HuH-7 (cell line): ENCODE measurements at places on chromosomes 12 and 14.
A peak's percentile ranks its signal among the peaks of the same experiment; 100 is the strongest.

GRCh38 chr12:45532113-45532512 lies 197.4 kb upstream of the ARID2 start:
- no peak for DNase-seq

- no peak for DNase-seq
Measured at GRCh38 chr14:40204441-40205175, 772.4 kb upstream of the FBXO33 start.

DNA sequence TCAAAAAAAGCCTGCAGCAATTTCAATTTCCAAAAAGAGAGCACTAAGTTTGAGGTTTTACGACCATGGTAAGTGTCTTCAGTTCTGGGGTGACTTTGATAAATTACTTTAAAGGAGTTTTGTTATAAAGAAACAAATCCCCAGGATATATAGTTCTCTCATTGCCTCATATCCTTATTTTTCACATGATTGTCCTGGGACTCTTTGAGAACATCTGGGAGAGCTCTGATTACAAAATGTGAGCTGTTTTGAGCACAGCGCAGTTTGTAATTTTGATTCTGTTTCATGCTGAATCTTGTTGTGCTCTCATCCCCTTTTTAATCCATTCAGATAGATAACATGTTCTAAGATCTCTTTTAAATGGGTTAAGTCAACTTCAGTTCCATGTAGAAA lies 67.7 kb upstream of the DCN start:
- no peak for DNase-seq

DNA sequence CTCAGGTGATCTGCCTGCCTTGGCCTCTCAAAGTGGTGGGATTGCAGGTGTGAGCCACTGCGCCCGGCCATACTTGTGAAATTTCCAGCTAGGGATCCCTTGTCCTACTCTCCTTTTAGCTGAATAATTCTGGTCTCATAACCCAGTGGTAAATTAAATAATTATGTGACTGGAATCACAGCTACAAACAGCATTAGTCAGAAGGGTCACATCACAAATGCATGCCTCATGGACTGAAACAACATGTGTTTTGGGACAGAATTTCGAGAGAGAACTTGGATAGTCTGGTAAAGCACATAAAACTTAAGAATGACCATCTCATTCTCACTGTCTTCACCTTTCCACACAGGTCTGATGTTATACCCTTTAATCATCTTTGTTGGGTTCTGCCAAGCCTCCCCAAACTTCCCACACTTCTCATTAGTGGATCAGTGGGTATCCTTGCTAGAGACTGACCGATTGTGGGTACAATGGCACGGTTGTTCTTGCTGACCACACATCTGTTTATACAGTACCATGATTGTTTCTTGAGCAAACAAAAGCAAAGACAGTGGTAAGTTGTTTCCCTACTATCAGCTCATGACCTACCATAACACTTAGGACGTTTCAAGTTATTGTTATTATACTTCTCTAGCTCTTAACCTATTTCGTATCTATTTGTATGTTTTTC lies 5.1 kb downstream of the GPRC5D start:
- peak; percentile 58 for DNase-seq

DNA sequence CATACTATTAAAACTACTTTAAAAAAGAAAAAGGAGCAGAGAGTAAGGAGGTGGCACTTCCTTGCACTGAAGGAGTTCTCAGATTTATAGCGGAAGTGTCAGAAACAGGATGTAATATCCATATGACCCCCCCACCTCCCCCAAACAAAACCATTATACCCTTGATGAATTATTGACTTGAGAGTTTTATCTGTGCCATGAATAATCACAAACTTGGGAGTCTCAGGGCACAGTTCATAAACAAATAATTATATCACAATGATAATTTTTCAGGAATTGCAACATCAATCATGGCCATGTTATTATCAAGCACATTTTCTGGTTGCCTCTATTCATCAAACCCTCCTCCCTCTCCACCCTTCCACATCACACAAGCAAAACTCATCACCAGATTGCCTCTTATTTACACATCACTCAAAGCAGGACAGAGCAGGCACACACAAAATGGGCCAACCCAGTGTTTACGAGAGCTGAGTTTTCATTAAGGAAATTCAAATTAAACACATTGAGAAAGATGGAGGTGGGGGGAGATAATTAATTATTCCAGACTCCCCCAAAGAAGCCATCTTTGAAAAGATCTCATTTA lies 141.4 kb downstream of the EGLN3 start:
- no peak for DNase-seq

- DNase-seq, result peak; percentile 20
Measured at GRCh38 chr14:24734917-24735500, 101.0 kb upstream of the GZMB start.

DNA sequence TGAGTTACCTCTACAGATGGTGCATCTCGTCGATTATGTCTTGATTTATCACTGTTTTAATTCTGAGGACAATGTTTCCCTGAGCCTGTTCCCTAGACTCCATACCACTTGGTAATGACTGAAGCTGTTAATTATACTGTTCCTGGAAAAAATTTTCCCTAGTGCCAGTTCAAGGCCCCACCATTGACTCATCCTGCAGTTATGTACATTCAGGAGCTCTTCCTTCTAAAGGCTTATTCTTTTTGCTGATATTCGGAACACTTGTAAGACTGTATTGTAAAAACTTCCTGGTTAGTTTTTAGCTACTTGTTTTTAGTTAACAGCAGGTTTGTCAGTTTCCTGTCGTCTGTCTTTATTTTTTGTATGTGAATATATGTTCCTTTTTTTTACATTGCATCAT lies 30.4 kb upstream of the PPP2R5E start:
- no peak for DNase-seq

DNA sequence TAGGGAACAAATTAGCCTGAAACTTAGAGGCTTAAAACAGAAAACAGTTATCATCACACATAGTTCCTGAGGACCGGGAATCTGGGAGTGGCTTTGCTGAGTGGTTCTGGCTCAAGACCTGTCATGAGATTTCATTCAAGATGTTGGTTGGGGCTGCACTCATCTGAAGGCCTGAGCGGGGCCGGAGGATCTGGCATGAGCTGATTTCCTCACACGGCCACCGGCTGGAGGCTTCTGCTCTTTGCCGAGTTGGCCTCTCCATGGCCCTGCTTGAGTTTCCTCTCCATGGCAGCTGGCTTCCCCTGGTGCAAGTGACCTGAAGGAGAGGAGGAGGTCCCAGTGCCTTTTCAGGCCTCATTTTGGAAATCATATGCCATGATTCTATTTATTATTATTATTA lies 128.1 kb downstream of the PAPOLA start:
- no peak for DNase-seq

DNA sequence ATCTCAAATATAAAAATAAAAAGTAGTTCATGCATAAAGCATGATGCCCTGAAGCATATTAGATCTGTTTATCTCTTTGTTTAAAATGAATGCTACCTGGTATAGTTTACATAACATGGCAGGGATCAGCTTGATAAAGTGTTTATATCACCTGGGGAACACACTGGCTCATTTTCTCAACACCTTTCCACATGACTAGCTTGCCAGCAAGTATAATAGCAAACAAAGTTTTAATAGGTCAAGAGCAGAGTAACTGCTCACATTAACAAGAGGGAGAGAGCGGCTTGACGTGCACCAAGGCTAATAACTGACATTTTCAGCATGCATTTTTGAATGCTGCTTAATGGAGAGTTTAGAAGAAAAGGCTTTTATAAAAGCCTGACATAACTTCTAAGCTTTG lies 246.4 kb downstream of the EGLN3 start:
- DNase-seq, result no peak

DNA sequence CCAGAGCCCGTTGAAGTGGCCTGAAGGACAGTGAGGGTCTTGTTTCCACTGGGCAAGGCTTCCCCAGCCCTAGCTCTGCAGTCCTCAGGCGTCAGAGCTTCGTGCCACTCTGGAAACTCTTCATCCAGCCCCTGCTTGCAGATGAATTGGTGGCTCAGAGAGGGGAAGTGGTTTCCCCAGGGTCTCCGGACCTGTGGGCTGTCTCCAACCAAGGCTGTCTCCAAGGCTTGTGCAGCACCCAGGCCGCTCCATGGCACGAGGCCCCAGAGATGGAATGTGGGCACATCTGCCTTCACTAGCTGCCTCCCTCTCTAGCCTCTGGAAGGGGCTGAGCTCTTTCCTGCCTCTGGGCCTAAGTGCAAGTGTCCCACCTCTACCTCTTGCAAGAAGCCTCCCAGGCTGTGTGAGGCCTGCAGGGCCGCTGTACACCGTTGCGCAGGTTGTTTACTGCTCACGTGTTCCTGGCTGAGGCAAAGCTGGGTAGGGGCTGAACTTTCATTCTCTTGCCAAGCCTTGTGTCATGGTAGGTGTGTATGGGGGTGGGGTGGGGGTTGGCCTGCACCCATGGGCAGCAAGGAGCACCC lies 11.1 kb downstream of the RIN3 start:
- DNase-seq, result no peak

DNA sequence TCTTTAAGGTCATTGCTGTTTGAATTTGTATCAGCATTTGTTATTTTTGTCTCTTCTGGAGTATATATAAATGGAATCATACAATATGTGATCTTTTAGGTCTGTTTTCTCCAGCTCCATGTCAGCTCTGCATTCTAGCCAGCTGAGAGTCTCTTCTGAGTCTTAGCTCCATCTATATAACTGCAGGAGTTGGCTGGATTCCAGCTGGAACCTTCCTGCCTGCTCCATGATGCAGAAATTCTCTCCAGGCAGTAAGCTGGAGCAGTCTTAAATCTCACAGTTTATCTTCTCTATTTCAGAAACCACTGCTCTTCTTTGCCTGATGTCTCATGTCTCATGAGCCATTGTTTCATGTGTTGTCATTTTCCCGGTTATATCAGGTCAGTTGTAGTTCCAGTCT lies 827.6 kb downstream of the NRXN3 start:
- DNase-seq, result no peak
